ENCODE measurements at places on chromosomes 7 and 10.

GRCh38 chr10:119502209-119502608, 40.3 kb downstream of the RGS10 start:
- no peak overlapping the region for H3K4me3 ChIP-seq
- H3K27me3 ChIP-seq: no peaks in the 10 kb centered on the region
- H3K36me3 ChIP-seq: no peaks in the 10 kb centered on the region
- H3K4me1 ChIP-seq: peaks cover 16% of the 10 kb centered on the region
- DNase-seq: peak; percentile 34

DNA sequence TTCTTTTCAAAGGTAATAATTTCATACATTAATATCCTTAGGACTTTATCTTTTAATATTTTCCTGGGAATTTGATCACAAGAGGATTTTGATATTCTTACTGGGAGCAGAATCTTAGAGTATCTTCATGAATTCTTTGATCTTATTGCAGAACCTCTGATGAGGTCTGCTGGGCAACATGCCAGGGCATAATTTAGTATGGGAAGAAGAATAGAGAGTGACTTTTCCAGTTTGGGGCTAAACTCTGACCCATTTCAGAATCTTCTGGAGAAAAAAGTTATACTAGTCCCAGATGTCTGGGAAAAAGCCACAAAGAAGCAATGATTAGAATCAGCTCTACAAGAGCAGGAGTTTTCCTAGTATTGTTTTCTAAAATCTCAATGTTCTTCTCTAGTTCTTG, 28.0 kb upstream of the RSU1 start:
- no peaks in the 10 kb centered on the region for H3K27me3 ChIP-seq
- H3K27ac ChIP-seq: no peak overlapping the region
- H3K4me3 ChIP-seq: no peak overlapping the region
- no peaks in the 10 kb centered on the region for H3K36me3 ChIP-seq
- DNase-seq: no peak

DNA sequence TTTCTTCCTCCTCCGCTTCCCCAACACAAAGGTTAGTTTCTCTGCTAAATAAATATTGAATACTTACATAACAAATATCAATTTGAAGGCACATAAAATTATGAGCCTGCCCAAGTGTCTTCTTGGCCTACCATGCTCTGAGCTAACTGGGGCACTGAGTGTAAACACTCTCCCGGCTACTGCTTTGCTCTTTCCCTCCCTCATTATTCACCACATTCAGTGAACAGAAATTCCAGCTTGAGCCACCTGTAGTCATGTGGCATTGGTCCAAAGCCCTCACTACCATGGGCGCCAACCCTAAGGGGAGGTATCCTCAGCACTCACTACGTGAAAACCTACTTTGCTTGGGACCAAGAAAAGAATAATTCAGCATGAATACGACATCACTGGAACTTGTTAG, 409.0 kb downstream of the KCNMA1 start:
- no peak for DNase-seq
- H3K27me3 ChIP-seq: no peaks in the 10 kb centered on the region
- H3K36me3 ChIP-seq: no peaks in the 10 kb centered on the region
- no peak overlapping the region for H3K4me3 ChIP-seq
- no peak overlapping the region for H3K27ac ChIP-seq

- no peak overlapping the region for H3K4me3 ChIP-seq
- H3K27ac ChIP-seq: no peak overlapping the region
- no peaks in the 10 kb centered on the region for H3K27me3 ChIP-seq
- no peaks in the 10 kb centered on the region for H3K4me1 ChIP-seq
- DNase-seq: no peak
- no peaks in the 10 kb centered on the region for H3K36me3 ChIP-seq
Measured at GRCh38 chr10:8365935-8366911, 311.7 kb downstream of the GATA3 start.

DNA sequence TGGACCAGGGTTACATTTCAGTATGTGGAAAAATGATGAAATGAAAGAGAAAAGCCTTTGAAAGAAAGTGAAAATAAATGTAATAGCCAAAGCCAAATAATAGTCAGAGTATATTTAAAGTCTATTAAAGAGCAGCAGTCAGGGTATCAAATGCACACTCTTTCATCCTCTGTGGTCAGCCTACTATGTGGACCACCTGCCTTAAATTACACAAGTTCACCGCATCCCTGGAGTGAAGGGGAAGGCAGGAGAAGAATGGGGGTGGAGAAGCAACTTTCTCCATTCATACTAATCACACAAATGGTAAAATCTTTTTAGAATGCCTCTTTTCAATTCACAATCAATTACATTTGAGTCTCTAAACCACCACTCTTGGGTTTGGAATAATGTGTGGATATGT, 16.0 kb downstream of the TWIST1 start:
- DNase-seq: no peak
- H3K4me3 ChIP-seq: no peak overlapping the region
- H3K4me1 ChIP-seq: peaks cover 9% of the 10 kb centered on the region
- H3K27ac ChIP-seq: no peak overlapping the region

DNA sequence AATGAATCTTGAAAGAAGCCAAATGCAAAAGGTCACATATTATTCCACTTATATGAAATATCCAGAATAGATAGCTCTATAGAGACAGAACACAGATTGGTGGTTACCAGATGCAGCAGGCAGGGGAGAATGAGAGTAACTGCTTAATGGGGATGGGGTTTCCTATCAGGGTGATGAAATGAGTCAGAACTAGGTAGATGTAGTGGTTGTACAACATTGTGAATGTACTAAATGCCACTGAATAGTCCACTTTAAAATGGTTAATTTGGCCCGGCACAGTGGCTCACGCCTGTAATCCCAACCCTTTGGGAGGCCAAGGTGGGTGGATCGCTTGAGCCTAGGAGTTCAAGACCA, 9.4 kb upstream of the SLC25A28 start:
- no peak overlapping the region for H3K4me3 ChIP-seq
- H3K27me3 ChIP-seq: no peaks in the 10 kb centered on the region
- no peak for DNase-seq

GRCh38 chr10:106399112-106399511, 765.4 kb downstream of the SORCS1 start:
- DNase-seq: no peak
- H3K4me3 ChIP-seq: no peak overlapping the region
- no peaks in the 10 kb centered on the region for H3K36me3 ChIP-seq
- no peak overlapping the region for H3K27ac ChIP-seq
- no peaks in the 10 kb centered on the region for H3K4me1 ChIP-seq
- H3K27me3 ChIP-seq: no peaks in the 10 kb centered on the region

GRCh38 chr7:103010211-103010610, 64.4 kb downstream of the FBXL13 start:
- H3K4me1 ChIP-seq: peaks cover 22% of the 10 kb centered on the region
- H3K27me3 ChIP-seq: no peaks in the 10 kb centered on the region
- H3K27ac ChIP-seq: peak overlapping the region; percentile 64
- H3K4me3 ChIP-seq: no peak overlapping the region
- no peak for DNase-seq
- H3K36me3 ChIP-seq: no peaks in the 10 kb centered on the region

GRCh38 chr7:81833401-81833800, 63.6 kb upstream of the HGF start:
- no peaks in the 10 kb centered on the region for H3K36me3 ChIP-seq
- no peaks in the 10 kb centered on the region for H3K4me1 ChIP-seq
- no peak overlapping the region for H3K4me3 ChIP-seq
- no peaks in the 10 kb centered on the region for H3K27me3 ChIP-seq
- no peak for DNase-seq

DNA sequence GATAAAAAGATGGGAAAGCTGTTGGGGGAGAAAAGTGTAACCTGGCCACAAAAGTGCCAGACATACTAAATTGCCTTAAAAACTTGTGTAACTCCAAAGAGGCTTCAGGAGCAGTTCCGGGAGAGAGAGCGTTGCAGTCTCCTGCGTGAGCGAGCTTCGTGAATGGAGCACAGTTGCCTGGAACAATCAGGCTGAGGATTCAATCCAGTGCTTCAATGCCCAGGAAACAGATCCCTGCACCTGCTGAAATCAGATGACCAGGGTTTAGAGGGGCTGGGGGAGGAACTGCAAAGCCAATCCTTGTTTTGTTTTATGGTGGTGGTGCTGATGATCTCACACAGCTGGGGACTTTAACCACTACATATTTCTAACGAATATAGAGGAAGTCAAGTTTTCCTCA, 398.3 kb downstream of the DPP6 start:
- DNase-seq: no peak
- no peaks in the 10 kb centered on the region for H3K36me3 ChIP-seq
- H3K4me3 ChIP-seq: no peak overlapping the region
- H3K27ac ChIP-seq: no peak overlapping the region
- no peaks in the 10 kb centered on the region for H3K27me3 ChIP-seq

DNA sequence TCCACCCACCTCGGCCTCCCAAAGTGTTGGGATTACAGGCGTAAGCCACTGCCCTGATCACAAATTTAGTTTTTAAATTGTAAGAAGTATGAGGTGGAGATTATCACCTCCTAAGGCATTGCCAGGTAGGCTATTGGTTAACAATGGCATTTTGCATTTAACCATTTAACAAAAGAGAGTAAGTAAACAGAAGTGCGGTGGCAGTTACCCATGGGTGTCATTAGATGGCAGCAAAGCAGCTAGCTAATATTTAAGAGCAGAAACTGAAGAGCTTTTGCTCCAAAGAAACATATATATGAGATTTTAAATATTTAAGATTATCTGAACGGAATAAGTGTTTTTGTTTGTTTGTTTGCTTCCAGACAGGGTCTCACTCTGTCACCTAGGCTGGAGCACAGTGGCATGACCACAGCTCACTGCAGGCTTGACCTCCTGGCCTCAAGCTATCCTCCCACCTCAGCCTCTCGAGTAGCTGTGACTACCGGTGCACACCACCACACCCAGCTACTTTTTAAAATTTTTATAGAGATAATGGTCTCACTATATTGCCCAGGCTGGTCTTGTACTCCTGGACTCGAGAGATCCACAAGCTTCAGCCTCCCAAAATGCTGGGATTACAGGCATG, 325.5 kb upstream of the C7orf33 start:
- no peak overlapping the region for H3K27ac ChIP-seq
- no peaks in the 10 kb centered on the region for H3K27me3 ChIP-seq
- peak; percentile 62 for DNase-seq
- no peaks in the 10 kb centered on the region for H3K36me3 ChIP-seq
- peaks cover 27% of the 10 kb centered on the region for H3K4me1 ChIP-seq
- H3K4me3 ChIP-seq: no peak overlapping the region

DNA sequence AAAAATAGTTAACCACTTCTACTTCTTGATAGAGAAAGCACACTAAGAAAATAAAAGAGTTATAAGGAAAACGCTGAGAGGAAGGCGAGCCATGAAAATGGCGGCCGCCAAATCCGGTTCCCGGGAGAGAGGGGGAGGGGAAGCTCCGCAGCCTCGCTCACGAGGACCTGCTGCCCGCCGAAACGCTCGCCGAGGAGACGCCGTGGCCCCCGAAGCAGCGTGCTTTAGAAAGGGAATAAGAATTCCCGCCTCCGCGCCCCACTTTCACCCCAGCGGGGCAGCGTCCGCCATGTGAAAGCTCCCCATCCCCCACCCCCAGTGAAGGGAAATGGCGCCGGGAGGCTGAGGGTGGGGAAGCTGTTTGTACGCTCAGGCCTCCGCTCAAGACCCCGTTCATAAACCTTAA, 505 bp downstream of the HNRNPA2B1 start:
- no peaks in the 10 kb centered on the region for H3K36me3 ChIP-seq
- no peaks in the 10 kb centered on the region for H3K27me3 ChIP-seq
- DNase-seq: peak; percentile 92
- peaks cover 45% of the 10 kb centered on the region for H3K4me1 ChIP-seq
- peak overlapping the region; percentile 100 for H3K4me3 ChIP-seq

GRCh38 chr7:24587853-24588252, 14.6 kb downstream of the PALS2 start:
- H3K36me3 ChIP-seq: no peaks in the 10 kb centered on the region
- H3K27ac ChIP-seq: no peak overlapping the region
- no peak overlapping the region for H3K4me3 ChIP-seq
- H3K27me3 ChIP-seq: no peaks in the 10 kb centered on the region
- peak; percentile 69 for DNase-seq
- H3K4me1 ChIP-seq: no peaks in the 10 kb centered on the region

GRCh38 chr10:96696845-96697425, 23.4 kb downstream of the PIK3AP1 start:
- peaks cover 76% of the 10 kb centered on the region for H3K4me1 ChIP-seq
- H3K27ac ChIP-seq: peak overlapping the region; percentile 88
- DNase-seq: no peak
- H3K4me3 ChIP-seq: peak overlapping the region; percentile 22
- H3K27me3 ChIP-seq: no peaks in the 10 kb centered on the region

DNA sequence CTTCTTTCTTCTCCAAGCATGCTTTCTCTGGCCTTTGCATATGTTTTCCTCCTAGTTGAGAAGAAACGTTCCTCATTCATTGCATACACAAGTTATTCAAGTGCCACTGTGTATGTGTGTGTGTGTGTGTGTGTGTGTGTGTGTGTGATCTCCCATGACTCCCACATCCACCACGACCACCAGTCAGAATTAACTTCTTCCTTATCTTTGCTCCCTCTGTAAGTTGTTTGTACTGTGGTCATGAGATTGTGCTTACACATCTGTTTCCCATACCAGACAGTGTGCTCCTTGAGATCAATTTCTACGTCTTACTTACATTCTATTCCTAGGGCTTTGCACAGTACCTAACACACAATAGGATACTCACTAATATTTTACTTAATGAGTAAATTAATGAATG, 22.4 kb upstream of the FAM13C start:
- no peaks in the 10 kb centered on the region for H3K36me3 ChIP-seq
- no peak overlapping the region for H3K4me3 ChIP-seq
- H3K27ac ChIP-seq: no peak overlapping the region
- no peaks in the 10 kb centered on the region for H3K27me3 ChIP-seq
- no peaks in the 10 kb centered on the region for H3K4me1 ChIP-seq
- no peak for DNase-seq

GRCh38 chr7:17304926-17305325, 6.5 kb downstream of the AHR start:
- H3K4me3 ChIP-seq: no peak overlapping the region
- no peak for DNase-seq
- H3K27ac ChIP-seq: no peak overlapping the region
- peaks cover 10% of the 10 kb centered on the region for H3K4me1 ChIP-seq
- no peaks in the 10 kb centered on the region for H3K27me3 ChIP-seq

- no peaks in the 10 kb centered on the region for H3K36me3 ChIP-seq
- no peaks in the 10 kb centered on the region for H3K27me3 ChIP-seq
- no peak for DNase-seq
- no peak overlapping the region for H3K27ac ChIP-seq
- no peak overlapping the region for H3K4me3 ChIP-seq
- H3K4me1 ChIP-seq: no peaks in the 10 kb centered on the region
Measured at GRCh38 chr7:116733924-116734580, 62.1 kb downstream of the MET start.

- H3K4me1 ChIP-seq: no peaks in the 10 kb centered on the region
- H3K36me3 ChIP-seq: no peaks in the 10 kb centered on the region
- no peak overlapping the region for H3K4me3 ChIP-seq
- H3K27ac ChIP-seq: no peak overlapping the region
- DNase-seq: no peak
Measured at GRCh38 chr7:52088008-52088901, 771.6 kb upstream of the COBL start.

DNA sequence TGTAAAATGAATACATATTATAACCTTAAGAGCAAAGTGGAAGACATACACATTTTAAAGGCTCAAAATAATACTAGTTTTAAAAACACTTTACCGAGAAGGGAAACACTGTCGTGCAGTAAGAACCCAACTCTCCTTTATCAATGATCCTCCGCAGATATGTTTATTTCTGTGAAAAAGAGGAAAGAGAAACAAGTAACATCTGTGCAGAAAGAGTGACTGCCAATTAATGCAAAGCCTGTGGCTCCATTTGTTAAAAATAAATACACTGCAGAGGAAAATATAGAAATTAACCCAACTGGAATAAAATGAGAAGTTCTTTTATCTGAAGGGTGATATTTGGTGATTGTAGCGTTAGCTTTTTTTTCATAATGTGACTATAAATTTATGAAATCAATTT, 62.7 kb downstream of the HGF start:
- H3K4me3 ChIP-seq: no peak overlapping the region
- no peaks in the 10 kb centered on the region for H3K36me3 ChIP-seq
- no peak overlapping the region for H3K27ac ChIP-seq

Data from B cell (primary cell).